ENCODE measurements at places on chromosomes 2 and 18.

DNA sequence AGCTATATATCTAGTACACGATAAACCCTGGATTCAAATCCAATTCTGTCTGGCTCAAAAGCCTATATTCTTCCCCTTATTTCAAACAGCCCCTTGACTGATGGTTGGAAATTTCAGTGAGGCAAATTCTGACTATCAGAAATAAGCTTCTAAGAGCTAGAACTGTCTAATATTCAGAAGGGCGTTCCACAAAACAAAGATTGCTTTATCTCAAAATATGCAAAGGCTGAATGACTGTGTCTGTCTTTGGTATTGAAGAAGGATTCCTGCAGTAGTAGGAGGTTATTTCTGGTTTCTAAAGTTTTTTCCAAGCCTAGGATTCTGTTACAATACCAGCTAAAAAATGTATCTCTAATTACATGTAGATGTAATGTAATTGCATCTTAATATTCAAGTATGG, 31.1 kb downstream of the DRC1 start:
- DNase-seq: no peak

- DNase-seq: no peak
These were observed 1441.9 kb upstream of the ZEB2 start for GRCh38 chr2:145961846-145962245.

DNA sequence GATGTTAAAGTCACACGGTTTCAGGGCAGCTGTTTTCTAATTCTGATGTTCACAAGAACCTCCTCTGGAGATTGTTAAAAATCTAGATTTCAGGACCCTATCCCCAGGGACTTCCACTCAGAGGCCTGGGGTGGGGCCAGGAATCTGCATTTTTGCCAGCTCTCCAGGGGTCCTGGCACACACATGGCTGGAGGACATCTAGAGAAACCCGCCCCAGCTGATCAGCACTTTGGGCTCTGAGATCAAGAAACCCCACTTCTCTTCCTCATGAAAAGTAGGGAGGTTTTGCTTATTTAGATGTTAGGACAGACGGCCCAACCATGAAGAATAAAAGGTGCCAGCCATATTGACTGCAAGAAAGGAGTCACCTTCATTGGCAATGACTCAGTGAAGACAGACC, 148.8 kb downstream of the TNS1 start:
- no peak for DNase-seq

DNA sequence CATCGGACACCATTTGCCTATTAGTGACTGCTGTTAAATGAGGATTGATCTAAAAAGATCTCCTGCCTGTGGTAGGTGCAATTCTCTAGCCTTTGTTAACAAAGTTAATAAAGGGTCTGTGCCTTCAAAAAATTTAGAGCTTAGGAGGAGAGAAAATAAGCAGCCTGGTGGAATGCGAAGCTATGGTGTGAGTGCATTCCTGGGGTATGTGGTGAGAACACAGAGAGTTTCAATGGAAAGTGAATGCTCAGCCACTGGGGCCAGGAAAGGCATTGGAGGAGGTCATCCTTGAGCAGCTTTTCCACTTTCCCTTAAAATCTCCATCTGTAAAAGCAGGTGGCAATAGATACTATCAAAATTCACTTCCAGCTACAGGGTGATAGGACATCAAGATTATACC, 331.2 kb upstream of the LRATD1 start:
- no peak for DNase-seq

DNA sequence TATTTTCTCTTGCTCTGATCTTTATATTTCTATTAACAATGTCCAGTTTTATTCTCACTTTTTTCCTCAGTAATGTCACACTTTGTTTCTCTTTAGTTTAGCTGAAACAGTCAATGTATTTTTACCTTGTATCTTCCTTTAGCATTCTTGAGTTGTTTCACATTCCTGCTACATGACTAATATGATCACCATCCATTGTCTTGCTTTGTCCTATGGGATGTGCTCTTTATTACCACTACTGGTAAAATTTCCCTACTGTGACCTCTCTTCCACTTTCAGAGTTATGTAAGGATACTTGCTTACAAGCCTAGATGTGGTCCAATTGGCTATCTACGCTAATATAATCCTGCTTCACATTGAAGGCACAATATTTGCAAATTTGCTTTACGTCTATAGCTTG, 457.9 kb downstream of the PIK3C3 start:
- DNase-seq: no peak

- no peak for DNase-seq
These were observed 555.1 kb upstream of the SALL3 start for GRCh38 chr18:78424403-78425018.

GRCh38 chr2:159226059-159226461, 60.4 kb downstream of the WDSUB1 start:
- peak; percentile 43 for DNase-seq

DNA sequence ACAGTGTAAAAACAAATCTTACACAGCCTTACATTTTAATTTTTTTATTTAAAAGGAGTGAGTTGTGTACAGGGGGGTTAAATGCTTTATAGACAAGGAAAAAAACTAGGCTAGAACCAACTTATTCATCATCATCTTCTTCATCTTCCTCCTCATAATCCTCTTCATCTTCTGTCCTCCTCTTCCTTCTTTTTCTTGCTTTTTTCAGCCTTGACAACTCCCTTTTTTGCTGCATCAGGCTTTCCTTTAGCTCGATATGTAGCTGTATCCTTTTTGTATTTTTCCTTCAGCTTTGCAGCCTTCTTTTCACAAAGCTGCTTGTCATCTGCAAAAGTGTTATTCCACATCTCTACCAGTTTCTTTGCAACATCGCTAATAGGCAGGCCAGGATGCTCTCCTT, 113.6 kb upstream of the SP5 start:
- no peak for DNase-seq

- DNase-seq: no peak
These were observed 49.8 kb downstream of the USP34 start for GRCh38 chr2:61420991-61421544.

DNA sequence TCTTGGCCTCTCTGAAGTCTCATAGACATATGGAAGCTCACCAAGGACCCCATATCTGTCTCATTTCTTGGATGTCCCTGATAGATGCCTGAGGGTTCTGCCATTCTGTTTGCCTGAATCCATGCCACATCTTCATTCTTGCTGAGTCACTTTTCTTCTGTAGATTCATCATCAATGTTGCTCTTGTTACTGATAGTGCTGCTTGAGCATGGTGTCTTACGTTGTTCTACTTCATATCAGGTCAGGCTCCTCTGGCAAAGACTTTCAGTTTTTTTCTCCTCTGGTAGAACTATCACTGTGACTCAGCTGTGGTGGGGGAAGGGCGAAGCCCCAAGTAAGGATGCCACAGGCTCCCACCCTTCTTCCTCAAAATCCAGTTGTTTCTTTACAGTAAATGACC, 885.2 kb downstream of the DCDC2C start:
- no peak for DNase-seq

GRCh38 chr2:1594123-1594372, 150.3 kb downstream of the PXDN start:
- no peak for DNase-seq

GRCh38 chr2:128541448-128541847, 222.8 kb upstream of the HS6ST1 start:
- no peak for DNase-seq

GRCh38 chr2:38301340-38301968, 75.6 kb downstream of the ATL2 start:
- no peak for DNase-seq

DNA sequence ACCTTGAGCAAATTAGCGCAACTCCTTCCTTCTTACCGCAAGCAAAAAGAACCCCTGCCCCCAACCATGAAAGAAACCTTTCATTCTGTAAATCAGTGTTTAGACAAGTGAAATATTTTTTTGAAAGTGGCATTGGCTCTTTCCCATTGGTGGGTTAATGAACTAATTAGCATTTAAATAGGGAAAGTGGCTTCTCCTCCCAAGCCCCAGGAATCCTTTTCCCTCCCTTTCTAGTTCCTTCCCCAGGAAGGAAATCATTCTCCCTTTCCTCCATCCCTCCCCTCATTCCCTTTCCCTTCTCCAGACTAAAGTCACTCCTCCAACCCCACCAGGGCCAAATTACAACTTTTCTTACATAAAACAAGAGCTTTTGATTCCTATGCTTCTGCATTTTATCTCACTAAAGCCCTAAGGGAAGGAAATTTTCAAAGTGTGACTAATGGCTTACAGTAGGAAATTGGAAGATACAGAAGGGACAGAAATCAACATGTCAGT, 22.9 kb upstream of the TYMS start:
- no peak for DNase-seq

DNA sequence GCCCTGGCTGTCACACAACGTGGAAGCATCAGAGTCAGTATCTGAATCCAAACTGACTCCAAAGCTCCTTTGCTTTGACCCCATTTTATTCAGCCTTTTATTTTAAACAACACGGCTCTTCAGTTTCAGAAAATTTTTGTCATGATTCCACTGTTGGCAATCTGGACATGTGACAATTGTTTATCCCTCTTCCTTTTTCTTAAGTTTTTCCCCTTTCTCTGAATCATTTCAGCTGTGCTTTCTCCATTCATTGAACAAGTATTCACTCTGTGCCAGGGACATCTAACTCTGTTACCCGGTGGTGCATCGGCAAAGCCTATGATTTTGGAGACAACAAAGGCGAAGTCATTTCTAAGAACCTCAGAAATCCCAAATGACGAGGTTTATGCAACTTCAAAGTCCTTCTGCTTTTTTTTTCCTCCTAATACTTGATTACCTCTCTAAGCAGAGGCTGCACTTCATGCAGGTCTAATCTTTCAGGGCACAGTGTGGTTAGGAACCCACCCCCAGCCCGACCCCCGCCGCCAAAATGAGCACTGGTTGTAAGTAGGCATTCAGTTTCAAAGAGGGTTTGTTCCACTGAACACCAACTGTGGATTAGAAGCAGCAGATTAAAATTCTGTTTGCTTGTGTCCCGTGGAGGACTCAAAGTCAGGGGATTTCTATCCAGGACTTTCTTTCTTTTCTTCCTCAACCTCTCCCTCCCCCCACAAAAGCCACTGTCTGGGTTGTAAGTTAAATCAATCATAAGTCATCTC, 18.6 kb downstream of the ST6GAL2 start:
- no peak for DNase-seq

DNA sequence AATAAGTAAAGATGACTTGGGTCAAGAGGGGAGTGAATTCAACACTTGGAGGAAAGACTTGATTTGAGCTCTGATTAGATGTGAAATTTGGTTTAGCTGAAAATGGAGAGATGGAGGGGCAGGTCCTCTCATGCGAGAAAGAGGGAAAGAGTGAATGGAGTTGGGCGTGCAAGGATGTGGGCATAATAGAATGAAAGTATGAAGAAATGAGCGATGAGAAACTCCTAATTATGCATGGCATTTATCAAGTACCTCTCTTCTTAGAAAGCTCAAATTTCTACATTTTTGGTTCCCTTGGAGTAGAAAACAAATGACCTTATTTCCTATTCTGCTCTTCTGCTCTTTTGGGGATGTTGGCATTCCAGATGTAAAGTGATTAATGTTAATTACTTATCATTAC, 161.5 kb downstream of the PHLPP1 start:
- DNase-seq: no peak

GRCh38 chr2:168348076-168348475, 100.7 kb upstream of the STK39 start:
- no peak for DNase-seq

- DNase-seq: no peak
These were observed 61.3 kb downstream of the PTRHD1 start for GRCh38 chr2:24731923-24732322.

DNA sequence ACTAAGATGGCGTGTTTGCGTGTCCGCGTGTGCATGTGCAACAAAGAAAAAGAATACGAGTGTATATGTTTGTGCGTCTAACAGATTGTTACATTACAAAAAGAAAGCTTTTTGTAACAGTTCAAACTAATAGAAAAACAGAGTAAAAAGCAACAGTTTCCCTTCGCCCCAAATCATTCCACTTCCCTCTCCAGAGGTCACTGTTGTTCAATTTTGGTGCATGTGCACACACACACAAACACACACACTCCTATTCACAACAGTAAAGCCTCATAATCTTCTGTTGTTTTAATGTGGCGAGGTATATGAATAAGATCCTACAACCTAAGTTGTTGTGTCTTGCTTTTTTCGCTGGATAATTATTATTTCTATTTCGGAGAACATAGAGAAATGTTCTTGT, 357.3 kb upstream of the SLC8A1 start:
- no peak for DNase-seq

GRCh38 chr2:37769551-37769950, 98.1 kb upstream of the CDC42EP3 start:
- DNase-seq: no peak

DNA sequence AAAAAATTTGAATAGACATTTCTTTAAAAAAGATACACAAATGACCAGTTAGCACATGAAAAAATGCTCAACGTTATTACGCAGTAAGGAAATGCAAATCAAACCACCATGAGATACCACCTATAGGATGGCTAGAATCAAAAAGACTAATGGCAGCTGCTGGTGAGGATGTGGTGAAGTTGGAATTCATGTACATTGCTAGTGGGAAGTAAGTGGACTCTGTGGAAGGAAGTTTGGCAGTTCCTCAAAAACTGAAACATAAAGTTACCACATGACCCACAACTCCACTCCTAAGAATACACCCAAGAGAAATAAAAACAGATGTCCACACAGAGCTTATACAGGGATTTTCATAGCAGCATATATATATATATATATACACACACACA, 51.2 kb downstream of the MBP start:
- DNase-seq: no peak

- no peak for DNase-seq
These were observed 55.2 kb downstream of the CCDC88A start for GRCh38 chr2:55364189-55365055.

DNA sequence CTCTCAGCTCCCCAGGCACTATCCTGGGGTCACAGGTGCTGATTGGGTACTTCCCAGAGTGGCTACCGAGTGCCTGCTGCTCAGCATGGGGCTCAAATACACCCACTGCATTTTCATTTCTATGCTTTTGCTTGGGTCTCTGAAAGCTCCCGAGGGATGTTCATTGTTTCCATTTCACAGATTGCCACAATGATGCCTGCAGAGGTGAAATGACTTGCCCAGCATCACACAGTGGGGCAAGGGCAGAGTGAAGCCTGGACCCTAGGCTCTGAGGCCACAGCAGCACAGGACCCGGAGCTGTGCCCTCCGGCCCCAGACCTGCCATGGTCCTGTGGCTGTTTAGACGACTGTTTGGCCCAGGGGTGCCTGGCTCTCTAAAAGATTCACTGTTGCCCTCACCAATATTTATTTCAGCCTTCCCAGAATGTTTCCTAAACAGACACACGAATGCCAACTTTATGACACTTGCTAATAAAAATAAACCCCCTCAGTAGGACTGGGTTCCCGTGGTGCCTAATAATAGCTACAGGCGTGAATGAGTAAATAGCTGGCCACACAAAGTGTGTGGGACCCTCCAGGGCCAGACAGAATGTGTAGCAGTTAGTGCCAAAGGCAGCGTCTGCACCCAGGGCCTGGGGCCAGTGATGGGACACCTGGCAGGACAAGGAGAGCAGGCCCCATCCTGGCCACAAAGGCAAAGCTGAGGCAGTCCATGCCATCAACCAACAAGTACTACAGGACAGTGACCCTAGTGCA, 11.5 kb upstream of the ST8SIA5 start:
- DNase-seq: no peak

GRCh38 chr2:43343573-43344304, 117.3 kb upstream of the ZFP36L2 start:
- no peak for DNase-seq

- no peak for DNase-seq
These were observed 329.0 kb downstream of the PTPRM start for GRCh38 chr18:7896161-7896560.
